AG04449 (cell line): ENCODE measurements at places on chromosomes 12 and 14.

DNA sequence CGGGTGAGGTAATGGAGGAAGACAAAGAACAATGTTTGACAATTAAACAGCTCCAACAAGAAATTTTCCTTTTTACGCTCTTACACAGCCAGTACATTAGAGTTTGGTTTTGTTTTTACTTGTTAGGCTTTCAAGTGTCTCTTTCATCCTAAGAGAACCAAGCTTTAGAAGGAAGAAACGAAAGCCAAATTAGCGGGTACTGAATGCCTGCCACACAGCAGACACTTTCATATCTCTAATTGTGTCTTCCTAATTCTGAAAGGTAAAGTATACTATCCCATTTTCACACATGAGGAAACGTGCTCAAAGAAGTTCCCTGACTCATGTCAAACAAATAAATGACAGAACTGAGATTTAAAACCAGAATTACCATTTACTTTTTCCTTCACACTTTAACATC is 65.0 kb downstream of the CDK17 start:
- DNase-seq, result no peak

- no peak for DNase-seq
Measured at GRCh38 chr12:26828280-26829073, 4.5 kb downstream of the ITPR2 start.

DNA sequence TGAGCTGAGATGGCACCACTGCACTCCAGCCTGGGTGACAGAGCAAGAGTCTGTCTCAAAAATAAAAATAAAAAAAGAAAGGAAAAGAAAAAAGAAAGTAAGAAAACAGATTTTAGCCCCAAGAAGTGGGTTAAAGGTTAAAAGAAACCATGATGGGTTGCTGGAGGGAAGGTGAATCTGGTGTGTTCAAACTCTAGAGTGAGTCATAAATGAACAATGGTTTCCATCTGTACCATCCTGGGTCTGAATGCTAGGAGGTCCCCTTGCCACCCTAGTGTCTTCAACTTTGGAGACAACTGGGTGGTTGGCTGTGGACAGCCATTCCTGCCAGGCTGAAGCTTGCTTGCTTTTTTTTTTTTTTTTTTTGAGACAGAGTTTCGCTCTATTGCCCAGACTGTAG is 1.6 kb upstream of the RPS26 start:
- no peak for DNase-seq

DNA sequence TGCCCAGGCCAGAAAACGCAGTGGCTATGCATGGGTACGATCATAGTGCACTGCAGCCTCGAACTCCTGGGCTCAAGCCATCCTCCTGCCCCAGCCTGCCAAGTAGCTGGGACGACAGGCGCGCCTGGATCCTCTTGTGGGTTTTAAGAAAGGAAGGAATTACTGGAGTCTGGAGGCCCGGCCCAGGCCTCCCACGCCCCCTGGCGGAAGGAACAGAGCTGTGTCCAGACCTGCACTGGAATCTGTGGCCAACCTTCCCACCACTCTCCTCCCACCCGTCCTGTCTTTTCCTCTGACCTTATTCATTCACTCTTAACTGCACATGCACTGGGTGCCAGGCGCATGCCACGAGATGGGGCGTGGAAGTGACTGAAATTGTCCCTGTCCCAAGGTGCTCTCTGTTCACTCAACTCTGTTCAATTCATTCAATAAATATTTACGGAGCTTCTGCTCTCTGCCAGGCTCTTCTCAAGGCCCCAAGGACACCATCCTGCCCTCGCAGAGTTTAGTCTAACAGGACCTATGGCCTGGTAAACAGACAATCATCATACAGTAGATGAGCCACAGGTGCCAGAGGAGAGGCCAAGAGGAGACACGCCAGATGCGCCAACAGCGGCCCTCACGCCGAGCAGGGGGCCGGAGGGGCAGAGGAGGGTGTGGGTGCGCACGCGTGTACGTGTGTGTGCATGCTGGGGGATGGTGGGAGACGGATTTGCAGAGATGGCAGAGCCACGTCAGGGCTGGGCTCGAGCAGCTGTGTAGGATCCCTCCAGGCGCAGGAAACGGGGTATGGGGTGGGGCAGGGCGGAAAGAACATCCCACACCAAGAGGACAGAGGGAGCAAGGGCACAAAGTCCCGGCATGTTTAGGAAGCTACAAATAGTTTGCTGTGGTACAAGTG is 13.7 kb upstream of the TMEM106C start:
- peak; percentile 23 for DNase-seq

GRCh38 chr14:75609116-75609515 is 30.7 kb downstream of the FLVCR2 start:
- DNase-seq, result no peak

DNA sequence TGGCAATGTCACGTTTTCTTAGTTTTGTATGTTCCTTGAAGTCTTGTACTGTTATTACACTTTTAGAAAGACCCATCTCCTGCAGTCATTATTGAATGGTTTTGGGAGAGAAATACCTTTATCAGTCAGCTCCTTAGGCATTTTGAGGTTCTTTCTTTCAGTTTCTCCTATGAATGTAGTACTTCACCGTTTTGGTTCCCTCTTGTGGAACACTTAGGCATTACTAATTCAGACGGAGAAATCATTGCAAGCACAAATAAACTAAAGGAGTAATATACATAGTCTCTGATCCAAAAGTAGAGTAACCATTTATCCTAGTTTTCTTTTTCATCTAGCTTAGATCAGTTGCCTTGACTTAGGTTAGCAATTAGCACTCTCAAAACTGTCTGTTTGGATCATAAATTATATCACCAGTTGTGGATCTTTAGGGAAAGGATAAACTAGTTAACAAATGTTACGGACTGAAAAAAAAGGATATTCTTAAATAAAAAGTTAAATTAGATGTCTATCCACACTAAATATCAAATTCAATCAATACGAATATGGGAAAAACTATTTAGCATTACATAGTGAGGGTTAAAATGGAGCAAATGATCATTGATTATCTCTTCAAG is 1538.3 kb upstream of the SEL1L start:
- DNase-seq, result no peak

GRCh38 chr12:46187023-46187422 is 81.8 kb downstream of the SLC38A1 start:
- peak; percentile 14 for DNase-seq
